ENCODE measurements at places on chromosomes 13 and 19. TPM values are rescaled to one million over a fixed set of nuclear protein-coding genes. Genes with fewer than 3 reads are reported as not detected.

DNA sequence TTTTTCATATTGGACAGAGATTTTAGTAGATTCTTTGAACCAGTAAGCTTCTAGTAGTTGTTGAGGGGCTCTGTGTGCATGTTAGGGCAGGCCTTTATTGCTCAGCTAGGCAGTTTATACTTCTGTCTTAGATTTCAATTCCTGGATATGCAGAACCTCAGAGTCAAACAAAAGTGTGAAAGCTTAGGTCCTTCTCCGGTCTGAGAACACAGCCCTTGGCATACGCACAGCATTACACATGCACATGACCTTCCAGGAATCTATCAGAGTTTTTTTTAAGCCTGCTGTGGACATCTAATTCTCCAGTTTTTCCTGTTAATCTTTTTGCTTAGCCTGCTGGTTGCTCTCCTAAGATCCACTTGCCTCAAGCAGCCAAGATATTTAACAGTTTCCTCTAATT, 77.9 kb upstream of the KL start:
- H3K36me3 ChIP-seq: no peaks in the 10 kb centered on the region
- H3K27ac ChIP-seq: no peak overlapping the region
- DNase-seq: no peak
- H3K4me3 ChIP-seq: no peak overlapping the region

DNA sequence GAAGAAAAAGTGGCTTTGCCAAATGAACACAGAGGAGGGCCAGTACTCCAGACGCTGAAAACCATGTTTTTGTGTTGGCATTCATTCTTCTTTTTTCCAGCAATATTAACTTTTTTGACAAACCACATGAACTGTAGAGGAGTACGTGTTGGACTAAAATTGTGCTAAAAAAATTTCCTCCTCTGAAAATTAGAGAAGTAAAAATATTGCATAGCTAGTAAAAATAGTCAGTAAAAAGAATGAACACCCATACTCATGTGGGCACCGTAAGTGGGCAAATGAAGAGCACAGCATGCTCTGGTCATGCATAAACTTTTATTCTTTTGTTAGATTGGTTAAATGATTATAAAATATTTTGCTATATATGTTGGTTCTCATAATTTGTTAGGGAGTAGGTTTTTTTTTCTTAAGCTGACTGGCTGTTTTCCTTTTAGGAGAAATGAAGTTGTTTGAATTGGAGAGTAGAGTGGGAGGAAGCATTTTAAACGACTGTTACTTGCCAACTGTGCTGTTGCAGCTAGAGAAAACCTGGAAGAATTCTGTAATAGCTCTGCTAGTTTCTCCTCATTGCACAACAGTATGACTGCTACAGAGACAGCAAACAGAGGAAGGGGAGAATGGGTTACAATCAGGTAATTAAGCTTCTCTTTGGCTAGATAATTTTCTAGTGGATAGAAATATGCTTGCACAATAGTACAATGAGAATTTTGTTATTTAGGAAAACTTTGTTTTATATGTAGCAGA, 222.4 kb downstream of the KCTD12 start:
- H3K36me3 ChIP-seq: no peaks in the 10 kb centered on the region
- DNase-seq: no peak
- H3K27me3 ChIP-seq: no peaks in the 10 kb centered on the region
- no peak overlapping the region for H3K4me3 ChIP-seq

Gene ELANE
- total RNA-seq: not detected

GRCh38 chr13:98333486-98333885, 156.4 kb upstream of the RNF113B start:
- DNase-seq: no peak
- no peak overlapping the region for H3K27ac ChIP-seq
- no peaks in the 10 kb centered on the region for H3K4me1 ChIP-seq
- H3K4me3 ChIP-seq: no peak overlapping the region
- no peaks in the 10 kb centered on the region for H3K36me3 ChIP-seq

DNA sequence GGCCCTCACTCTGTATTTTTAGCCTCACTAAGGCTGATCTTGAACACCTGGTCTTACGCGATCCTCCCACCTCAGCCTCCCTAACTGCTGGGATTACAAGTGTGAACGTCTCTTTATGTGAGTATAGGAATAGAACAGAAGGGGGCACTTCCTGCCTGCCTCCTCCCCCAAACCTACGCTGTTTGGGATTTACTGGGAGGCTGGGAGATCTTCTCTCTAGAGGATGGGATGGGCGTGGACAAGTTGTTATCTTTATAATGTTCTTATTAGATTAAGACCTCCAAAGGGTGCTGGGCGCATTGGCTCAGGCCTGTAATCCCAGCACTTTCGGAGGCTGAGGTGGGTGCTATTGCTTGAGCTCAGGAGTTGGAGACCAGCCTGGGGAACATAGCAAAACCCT, 2.9 kb upstream of the CSNK1G2 start:
- H3K27me3 ChIP-seq: no peaks in the 10 kb centered on the region
- no peak overlapping the region for H3K4me3 ChIP-seq
- H3K27ac ChIP-seq: no peak overlapping the region

Gene MUC16
- 1.1 TPM for total RNA-seq

DNA sequence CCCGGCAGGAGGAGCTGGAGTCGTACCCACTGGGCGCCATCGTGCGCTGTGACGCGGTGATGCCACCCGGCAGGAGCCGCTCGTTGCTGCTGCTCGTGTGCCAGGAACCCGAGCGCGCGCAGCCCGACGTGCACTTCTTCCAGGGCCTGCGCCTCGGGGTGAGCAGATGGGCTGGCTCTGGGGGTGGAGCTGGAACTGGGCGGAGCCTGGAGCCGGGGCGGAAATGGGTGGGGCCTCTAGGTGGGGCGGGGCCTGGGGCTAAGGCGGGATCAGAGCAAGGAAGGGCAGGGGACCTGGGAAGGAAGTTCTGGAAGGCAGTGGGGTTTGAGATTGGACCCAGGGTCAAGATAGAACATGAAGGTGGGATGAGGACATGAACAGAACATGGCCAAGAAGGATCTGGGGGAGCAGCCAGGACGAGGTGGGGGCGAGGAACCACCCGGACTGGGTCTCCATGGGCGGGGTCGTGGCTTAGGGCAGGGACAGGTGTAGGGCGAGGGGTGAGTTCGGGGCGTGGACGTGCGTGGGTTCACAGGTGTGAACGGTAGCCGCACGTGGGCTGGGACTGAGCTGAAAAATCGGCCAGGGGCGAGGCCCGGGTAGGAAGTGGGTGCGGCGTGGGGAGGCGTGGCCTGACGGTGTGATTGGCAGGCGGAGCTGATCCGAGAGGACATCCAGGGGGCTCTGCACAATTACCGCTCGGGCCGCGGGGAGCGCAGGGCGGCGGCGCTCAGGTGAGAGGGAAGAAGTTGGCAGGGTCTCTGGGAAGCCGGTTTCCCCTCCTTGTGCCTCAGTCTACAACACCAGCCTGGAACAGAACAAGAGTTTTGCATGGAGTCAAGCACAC, 4.7 kb downstream of the EPS8L1 start:
- H3K27ac ChIP-seq: no peak overlapping the region
- H3K36me3 ChIP-seq: no peaks in the 10 kb centered on the region
- peak overlapping the region; percentile 63 for H3K4me3 ChIP-seq
- peaks cover 30% of the 10 kb centered on the region for H3K4me1 ChIP-seq

Gene IGFL3
- total RNA-seq: not detected

Gene MYH14
- not detected for total RNA-seq

- DNase-seq: no peak
- H3K4me1 ChIP-seq: no peaks in the 10 kb centered on the region
- H3K4me3 ChIP-seq: no peak overlapping the region
Observed at GRCh38 chr13:30240608-30241007, 66.7 kb downstream of the KATNAL1 start.

Gene PRODH2
- total RNA-seq: not detected

DNA sequence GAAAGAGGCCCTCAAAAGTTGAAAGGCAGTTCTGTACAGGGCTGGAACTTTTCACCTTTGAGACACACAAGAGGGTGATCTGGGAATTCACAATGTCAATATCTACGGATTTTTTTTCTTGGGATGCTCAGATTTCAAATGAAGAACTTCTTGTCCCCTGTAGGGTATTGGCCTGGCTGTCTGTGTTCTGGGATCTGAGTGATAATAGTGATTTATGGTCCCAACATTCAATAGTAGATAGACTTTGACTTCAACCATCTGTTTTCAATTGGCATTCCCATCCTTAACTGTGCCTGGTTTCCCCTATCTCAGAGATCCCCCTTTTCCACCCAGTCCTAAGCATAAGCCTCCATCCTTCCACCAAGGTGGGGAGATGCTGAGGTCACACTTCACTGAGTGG, 274.1 kb downstream of the COG6 start:
- no peaks in the 10 kb centered on the region for H3K4me1 ChIP-seq
- H3K36me3 ChIP-seq: no peaks in the 10 kb centered on the region
- no peak overlapping the region for H3K4me3 ChIP-seq
- DNase-seq: no peak
- peaks cover 3% of the 10 kb centered on the region for H3K27me3 ChIP-seq
- H3K27ac ChIP-seq: no peak overlapping the region

Gene BBC3
- total RNA-seq: 10.2 TPM

Gene ZNF829
- 8.4 TPM for total RNA-seq

Gene KISS1R
- 0.56 TPM for total RNA-seq

Data from B cell (primary cell).